ENCODE measurements at places on chromosomes 4 and X.
A peak's percentile ranks its signal among the peaks of the same experiment; 100 is the strongest.

GRCh38 chr4:136803433-136803832, 728.9 kb downstream of the PCDH18 start:
- DNase-seq: no peak

- DNase-seq: peak; percentile 79
Observed at GRCh38 chrX:155819966-155820491, 61.1 kb upstream of the VAMP7 start.

GRCh38 chr4:27010334-27010940, 149.8 kb downstream of the STIM2 start:
- DNase-seq: peak; percentile 62

- no peak for DNase-seq
Observed at GRCh38 chr4:100591161-100591876, 73.5 kb upstream of the EMCN start.

GRCh38 chr4:168484626-168485025, 4.3 kb upstream of the DDX60L start:
- DNase-seq: peak; percentile 75

All from fibroblast of lung (primary cell).